ENCODE measurements at places on chromosomes 5 and 9.

DNA sequence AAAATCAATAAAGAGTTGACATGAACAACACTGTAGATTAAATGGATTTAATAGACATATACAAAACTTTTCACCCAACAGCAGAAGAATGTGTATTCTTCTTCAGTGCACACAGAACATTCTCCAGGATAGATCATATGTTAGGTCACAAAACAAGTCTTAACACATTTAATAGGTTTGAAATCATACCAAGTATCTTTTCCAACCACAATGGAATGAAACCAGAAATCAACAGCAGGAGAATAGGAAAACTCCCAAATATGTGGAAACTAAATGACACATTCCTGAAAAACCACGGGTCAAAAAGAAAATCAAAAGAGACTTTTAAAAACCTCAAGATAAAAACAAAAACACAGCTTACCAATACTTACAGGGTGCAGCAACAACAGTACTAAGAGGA, 790.1 kb upstream of the ZNF608 start:
- DNase-seq: no peak

GRCh38 chr9:98719055-98719454, 10.3 kb upstream of the GABBR2 start:
- no peak for DNase-seq

GRCh38 chr9:109182940-109183798, 16.1 kb upstream of the FRRS1L start:
- no peak for DNase-seq

DNA sequence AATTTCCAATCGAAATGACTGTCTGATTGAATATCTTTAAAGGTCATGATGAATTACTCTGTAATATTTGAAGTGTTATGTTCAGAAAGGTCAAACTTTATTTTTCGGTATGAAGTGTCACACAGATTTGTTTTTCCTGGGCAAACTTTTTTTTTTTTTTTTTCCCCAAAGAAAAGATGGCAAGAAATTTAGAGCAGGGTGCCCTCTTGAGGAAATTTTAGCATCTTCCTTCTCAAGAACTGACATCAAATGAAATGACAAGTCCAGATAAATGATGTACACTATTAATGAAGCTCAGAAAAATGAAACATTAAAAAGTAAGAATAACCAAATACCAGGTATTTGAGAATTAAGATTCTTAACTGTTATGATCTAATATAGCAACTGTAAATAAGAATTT, 123.6 kb downstream of the INVS start:
- no peak for DNase-seq

- no peak for DNase-seq
These were observed 12.0 kb downstream of the CTNNAL1 start for GRCh38 chr9:109001275-109001676.

- no peak for DNase-seq
These were observed 61.7 kb downstream of the HSPA4 start for GRCh38 chr5:133113331-133114061.

- DNase-seq: no peak
These were observed 268.2 kb upstream of the TAS2R1 start for GRCh38 chr5:9898319-9898718.

DNA sequence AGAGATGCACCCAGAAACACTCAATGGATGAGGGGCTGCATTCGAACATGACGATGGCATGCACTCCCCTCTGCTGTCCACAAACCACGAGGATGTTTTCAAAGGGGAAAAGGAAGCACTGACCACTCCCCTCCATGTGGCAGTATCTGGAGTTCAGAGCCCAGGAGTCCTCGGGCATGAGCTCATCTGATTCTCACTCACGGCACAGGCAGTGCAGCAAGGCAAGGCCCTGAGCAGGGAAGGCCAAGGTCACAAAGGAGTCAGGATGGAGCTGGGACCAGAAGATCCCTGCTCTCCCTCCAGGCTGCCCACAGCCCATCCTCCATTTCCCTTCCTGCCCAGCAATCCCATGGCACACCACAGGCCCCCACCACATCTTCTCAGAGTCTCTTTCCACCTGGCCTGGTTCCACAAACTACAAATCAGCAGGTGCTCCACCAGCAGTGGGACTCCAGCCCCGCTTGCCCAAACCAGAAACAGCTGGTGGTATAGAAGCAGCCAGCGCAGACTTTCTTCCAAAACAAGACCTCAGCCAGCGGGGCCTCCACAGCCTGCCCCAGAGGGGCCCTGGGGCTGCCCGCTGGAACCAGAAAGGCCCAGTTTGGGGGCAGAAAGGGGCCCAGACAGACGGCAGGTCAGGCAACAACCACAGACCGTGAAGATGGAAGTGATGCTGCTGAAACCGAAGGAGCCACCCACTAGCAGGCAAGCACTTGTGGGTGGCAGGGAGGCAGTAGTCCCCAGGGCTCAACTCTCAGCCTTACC, 12.2 kb downstream of the TNIP1 start:
- DNase-seq: no peak

- DNase-seq: no peak
These were observed 235.4 kb downstream of the AOPEP start for GRCh38 chr9:94961870-94962269.

DNA sequence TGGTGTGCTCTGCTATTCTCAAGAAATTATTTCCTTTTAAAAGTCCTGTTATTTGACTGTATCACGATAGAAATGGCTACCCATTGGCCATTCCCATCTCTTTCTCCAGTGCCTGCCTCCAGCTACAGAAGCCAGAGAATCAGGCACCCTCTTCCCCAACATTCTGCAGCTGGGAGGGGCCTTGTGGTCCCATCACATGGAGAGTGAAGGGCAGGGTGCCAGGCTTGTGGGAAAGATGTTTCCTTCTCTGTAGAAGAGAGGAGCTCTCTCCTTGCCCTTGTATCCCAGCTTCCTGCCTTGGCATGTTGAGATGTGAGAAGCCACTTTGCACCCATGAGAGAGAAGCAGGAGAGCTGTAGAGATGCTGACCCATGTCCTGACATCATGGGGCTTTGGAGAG, 465.0 kb downstream of the MTRR start:
- no peak for DNase-seq

DNA sequence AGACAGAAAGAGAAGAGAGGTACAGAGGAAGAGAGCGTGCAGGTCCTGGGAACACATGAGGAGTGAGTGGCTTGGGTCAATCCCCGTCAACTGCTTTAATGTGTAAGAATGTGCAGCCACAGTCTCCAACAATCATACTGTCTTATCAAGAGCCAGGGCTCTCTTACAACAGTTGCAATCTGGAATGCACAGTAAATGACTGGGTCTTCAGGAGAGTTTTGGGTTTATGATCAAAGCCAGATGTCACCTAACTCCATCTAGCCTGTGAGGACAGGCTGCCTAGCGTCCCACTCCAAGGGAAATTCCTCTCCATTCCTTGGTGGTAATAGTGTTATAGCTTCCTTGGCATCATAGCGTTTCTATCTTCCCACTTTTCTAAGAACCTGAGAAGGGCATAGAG, 75.0 kb upstream of the TRIO start:
- no peak for DNase-seq

- DNase-seq: no peak
These were observed 1156.4 kb downstream of the FOXD4L5 start for GRCh38 chr9:64128572-64128971.

GRCh38 chr5:35476797-35477196, 140.9 kb upstream of the SPEF2 start:
- no peak for DNase-seq

DNA sequence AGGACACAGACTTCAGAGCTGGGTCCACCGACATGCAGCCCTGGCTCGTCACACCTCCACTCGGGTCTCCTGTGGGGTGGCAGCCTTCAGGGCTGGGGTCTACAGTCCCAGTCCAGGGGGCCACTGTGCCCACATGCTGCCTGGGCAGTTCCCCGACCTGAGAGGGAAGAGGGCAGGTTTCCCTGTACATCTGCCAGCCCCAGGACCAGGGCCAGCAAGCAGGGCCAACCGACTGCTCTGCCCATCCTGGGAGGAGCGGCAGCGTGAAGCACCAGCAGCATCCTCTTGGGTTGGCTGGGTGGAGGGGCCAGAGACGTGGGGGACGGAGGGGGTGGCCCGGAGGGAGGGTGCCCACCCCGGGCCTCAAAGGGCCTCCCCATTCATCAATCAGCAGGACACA, 120.6 kb upstream of the SARDH start:
- DNase-seq: no peak

- no peak for DNase-seq
These were observed 106.4 kb upstream of the COL5A1 start for GRCh38 chr9:134535171-134535570.

- no peak for DNase-seq
These were observed 82.0 kb upstream of the WWC1 start for GRCh38 chr5:168209244-168209995.

GRCh38 chr9:84978661-84979060, 309.1 kb downstream of the NTRK2 start:
- no peak for DNase-seq

- DNase-seq: no peak
These were observed 11.5 kb upstream of the IRX4 start for GRCh38 chr5:1894243-1894642.

GRCh38 chr9:123527981-123528380, 172.0 kb downstream of the CRB2 start:
- DNase-seq: no peak

DNA sequence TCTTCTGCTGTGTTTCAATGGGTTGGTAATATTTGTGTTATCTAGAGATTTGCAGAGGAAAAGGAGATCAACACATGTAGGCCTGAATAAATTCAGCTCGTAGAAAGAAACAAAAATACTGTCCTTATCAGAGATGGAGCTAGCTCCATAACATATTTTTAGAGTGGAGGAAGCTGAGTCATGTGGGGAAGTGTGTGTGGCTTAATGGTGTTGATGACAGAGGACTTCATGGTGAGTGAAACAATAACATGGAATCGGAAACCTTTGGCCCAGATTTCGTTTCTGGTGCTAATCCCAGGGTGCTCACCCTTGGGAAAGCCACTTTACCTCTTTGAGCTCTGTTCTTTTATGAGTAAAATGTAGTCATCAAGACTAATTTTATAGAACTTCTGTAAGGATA, 825.0 kb downstream of the TLR4 start:
- no peak for DNase-seq

GRCh38 chr5:3656803-3657202, 61.2 kb downstream of the IRX1 start:
- no peak for DNase-seq

DNA sequence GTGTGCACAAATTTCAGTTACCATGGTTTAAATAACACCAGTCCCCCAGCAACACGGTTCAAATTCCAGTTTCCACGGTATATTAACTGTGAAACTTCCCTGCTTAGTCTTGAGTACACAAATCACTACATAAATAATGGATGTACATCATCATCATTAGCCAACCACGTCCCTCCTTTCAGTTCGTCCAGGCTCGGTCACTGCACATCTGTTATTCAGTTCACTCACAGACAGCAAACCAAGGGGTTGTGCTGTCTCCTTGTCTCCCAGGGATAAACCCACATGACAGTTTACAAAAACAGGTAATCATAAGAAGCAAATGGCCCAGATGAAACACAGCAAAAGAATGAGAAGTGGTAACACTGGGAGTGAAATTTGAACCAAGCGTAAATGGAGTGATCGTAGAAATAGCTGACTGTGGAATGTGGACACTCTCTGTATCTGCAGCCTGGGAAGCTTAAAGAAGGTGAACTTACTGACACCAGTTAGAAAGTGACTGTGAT, 61.0 kb upstream of the RAD23B start:
- DNase-seq: no peak

DNA sequence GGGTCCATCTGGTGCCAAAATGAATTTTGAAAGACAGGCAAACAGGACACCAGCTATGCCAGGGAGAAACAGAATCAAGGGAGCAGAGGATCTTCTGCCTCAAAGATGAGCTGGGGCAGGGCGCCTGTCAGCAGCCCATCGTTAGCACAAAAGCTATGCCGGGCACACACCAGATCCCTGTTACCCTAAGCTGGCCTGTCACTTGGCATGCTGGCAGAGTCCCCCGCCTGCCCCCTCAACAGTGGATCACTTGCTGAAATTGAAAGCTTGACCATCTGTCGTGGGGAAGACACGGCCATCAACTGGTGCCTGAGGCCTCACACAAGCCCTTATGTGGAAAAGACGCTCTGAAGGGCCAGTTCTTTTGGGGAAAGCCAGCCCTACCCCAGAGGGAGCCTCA, 256.4 kb downstream of the EBF1 start:
- no peak for DNase-seq

DNA sequence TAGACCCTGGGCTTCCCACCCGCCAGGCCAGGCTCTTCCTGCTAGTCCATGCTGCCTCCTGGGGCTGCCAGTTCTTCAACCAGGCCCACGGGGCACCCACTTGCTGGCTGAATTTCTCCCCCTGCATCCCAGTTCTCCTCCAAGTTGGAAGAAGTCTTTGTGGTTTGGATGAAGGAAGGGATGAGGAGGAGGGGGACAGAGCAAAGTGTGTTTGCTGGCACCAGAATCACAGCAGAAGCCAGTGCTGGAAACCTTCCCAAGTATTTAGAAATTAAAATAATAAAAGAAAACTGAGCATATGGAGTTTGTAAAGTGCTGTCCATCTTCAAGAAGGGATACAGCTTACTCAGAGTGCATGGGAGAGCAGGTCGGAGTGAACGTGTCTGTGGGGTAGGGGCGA, 19.4 kb upstream of the UNC5A start:
- no peak for DNase-seq

DNA sequence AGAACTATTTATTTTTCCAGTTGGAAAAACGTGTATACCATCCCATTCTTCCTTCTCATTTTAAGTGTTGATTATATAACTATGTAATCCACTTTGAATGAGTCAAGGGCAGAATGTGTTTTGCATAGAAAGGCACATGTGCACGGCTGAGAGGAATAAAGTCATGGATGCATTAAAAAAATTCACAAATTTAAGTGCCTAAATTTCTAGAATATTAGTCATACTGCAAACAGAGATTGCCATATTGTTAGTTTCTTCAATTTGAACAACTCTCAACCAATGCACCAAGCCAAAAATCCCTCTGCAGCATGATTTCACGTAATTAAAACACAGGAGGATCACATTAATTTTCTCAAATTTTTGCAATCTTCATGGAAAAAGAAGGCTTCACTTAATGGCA, 166.3 kb downstream of the MPDZ start:
- no peak for DNase-seq

DNA sequence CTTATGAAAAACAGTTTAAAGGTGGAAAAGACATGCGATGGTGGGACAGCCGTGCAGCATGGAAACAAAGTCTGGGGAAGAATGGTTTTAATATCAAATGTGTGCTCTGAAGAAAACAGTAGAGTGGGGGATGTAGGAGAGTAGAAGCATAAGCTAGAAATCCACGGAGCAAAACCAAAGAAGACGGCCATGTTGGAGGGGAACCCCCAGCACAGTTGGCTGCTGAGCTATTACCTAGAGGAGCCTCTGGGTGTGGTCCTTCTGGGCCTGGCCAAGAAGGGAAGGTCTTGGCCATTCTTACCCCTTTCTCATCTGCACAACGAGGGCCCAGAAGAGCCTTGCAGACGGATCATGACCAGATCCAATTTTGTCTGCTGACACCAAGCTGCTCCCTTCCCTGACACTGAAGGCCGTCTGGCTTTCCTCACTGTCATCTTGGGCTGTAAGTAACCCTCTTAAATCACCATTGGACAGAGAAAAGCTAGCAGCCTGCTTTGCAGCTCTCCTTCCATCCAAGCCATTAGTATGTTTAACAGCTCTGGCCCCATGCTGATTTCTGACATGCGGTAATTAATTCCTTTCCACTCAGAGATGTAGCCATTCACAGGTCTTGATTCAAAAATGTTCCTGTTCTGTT, 189.5 kb downstream of the SEC61B start:
- DNase-seq: no peak

All from activated naive CD4-positive, alpha-beta T cell treated with anti-CD3 and anti-CD28 coated beads, Interleukin-2, amount 50 U/mL, for 72 hours (primary cell).